ENCODE measurements at places on chromosomes 5 and 9.
A peak's percentile ranks its signal among the peaks of the same experiment; 100 is the strongest.

DNA sequence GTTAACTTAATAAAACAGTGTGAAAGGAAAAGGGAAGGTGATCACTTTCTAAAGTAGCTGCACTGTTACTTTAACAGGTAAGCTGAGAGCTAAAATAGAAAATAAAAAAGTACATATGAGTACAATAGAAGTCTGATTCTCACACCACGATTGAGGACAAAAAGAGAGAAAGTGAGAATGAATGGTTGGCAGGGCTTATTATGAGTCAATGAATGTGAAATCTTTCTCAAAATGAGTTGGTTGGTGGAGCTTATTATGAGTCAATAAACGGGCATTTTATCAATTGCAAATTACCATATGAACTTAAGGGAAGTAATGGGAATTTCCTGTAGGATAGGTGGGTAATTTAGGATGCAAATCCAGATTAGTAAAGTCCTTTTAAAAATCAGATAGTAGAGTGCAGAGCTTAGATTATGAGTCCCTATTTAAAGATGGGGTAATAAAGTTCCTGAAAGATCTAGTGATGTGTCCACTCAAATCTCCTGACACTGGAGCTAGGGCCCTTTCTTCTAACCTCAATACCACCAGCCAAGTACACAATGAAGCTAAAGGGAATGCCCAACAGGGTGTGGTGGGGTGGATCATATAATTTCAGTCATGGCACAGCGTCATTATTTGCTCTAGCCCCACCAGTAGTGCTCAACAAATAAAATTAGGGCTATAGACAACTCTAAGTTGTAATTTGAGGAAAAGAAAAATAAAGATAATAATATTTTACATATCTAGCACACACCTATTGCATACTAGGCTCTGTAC, 21.1 kb upstream of the TLR4 start:
- no peak for DNase-seq

- DNase-seq, result no peak
Measured at GRCh38 chr9:113543296-113543981, 79.9 kb downstream of the RGS3 start.

- peak; percentile 67 for DNase-seq
Measured at GRCh38 chr5:109739741-109740728, 50.3 kb downstream of the MAN2A1 start.

GRCh38 chr5:136639616-136640015, 274.3 kb upstream of the TRPC7 start:
- no peak for DNase-seq

- DNase-seq, result peak; percentile 21
Measured at GRCh38 chr5:4643960-4644359, 496.2 kb upstream of the ADAMTS16 start.

GRCh38 chr9:115717711-115718173, 435.8 kb upstream of the PAPPA start:
- DNase-seq, result no peak

DNA sequence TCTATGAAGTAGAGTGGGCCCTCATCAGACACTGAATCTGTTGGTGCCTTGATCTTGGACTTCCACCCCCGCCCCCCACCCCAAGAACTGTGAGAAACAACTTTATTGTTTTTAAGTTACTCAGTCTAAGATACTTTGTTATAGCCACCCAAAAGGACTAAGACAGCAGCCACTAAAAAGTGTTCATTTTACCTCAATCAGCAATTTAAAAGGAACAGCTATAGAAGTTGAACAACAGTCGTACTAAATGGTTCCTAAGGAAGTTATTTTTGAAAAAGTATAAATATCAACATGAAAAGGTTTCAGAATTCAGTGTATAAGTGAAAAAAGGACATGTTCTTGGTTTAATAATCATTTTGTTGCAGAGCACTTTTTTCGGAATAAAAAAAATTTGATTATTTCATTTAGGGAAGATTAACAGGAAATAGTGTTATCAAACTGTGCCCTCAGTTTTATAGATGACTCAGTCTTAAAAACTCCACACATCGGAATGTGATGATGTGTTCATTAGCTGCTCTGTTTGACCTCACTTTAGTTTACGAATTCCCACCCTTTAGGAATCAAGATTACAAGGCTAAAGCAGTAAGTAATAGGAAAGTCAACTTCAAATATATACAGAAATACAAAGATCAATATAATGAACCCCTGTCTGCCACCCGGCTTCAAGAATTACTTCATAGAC, 71.2 kb downstream of the MTAP start:
- DNase-seq, result no peak

GRCh38 chr9:347667-348292, 133.1 kb downstream of the DOCK8 start:
- peak; percentile 61 for DNase-seq

All from T47D (cell line).